ENCODE measurements at places on chromosomes 13 and 19.

GRCh38 chr19:44542671-44543070 lies 13.2 kb upstream of the CEACAM20 start:
- DNase-seq = no peak

DNA sequence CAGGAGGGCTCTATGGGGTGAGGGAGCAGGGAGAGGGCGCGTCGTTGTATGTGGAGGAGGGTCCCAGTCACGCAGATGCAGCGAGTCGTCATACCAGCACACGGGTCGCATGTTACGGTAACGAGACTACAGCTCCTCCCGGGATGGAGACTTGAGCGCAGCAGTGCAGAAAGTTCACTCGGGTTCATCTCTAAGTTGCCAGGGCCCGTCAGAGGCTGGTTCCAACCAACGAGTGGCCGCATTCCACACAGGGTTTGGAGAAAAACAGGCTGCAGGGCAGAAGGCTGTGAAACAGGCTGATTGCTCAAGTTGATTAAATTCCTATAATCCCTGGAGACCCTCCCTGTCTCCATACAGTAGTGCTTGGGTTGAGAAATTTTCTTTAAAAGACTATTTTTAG lies 21.9 kb upstream of the TTYH1 start:
- DNase-seq = no peak

DNA sequence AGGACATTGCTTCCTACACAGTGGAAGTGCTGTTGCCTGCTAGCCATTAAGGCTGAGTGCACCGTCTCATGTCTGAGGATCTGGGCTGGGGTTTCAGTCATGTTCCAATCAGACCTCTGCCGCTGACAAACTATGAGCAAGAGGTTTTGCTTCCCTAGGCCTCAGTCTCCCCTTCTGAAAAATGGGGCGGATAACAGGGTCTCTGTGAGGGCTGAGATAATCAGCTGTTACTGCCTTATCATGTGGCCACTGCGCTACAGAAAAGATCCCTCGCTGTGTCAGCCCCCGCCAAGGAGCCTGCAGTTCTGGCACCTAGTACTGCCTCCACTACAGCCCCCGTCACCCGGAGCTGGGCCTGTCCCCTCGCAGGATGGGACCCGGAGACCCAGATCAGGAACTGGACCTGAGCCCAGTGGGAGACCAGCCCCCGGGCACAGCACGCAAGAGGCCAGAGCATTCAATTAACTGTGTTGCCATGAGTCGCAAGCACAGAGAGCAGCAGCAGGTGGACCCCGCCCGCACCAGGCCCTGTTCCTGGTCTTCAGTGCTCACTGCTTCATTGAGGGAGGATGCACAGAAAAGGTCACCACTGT lies 3.0 kb upstream of the PNKP start:
- DNase-seq = no peak

DNA sequence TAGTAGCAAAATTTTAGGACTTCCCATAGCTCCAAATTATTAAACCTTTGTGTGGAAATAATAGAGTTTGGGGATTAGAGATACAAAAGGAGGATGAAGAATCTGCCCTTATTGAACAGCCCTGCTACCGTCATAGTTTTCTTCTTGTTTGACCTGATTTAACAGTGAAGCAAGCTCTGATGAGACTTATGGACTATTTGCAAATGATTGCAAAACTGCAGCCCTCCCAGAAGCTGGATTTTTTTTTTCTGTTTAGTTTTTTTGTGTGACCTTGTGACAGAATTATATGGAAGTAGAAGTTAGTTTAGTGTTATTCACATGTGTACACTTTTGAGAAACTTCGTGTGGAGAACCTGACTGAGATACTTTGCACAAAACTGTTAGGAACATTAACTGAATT lies 267.8 kb downstream of the KCNRG start:
- DNase-seq = no peak

- no peak for DNase-seq
Observed at GRCh38 chr13:99407906-99408702, 93.2 kb upstream of the TM9SF2 start.

- DNase-seq = no peak
Observed at GRCh38 chr13:99929866-99930265, 41.7 kb downstream of the ZIC5 start.

GRCh38 chr13:42807866-42808265 lies 26.5 kb downstream of the FAM216B start:
- DNase-seq = no peak

- no peak for DNase-seq
Observed at GRCh38 chr13:89695343-89696257, 1651.9 kb upstream of the MIR17HG start.

DNA sequence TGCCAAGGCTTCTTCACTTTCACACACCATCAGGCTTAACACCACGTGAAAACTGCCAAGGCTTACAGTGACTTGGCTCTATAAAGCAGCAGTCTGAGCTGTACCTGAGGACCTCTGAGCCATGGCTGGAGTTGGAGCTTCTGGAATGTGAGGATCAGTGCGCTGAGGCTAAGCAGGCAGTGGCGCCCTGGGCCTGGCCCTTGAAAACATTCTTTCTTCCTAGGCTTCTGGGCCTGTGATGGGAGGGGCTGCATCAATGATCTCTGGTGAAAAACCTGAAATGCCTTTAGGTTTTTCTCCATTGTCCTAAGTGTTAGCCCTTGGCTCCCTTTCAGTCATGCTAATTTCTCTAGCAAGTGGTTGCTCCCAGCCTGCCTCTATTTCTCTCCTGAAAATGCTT lies 192.5 kb upstream of the PCDH20 start:
- DNase-seq = no peak

DNA sequence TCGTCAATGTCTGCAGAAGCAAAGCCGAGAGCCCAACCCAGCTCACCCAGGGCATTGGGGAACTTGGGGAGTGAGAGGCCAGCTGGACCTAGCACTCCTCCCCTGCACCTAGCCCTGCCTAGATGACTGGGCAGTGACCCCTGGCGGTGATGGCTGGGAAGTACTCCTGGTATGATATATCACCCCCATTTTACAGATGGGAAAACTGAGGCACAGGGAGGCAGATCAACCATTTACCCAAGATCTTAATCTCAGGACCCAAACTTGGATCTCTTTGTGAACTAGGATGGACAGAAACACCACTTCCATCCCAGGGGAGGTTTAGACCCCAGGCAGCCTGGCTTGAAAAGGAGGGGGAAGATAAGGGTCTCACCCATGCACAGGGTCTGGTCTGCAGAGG lies 43.5 kb downstream of the CCL25 start:
- no peak for DNase-seq

DNA sequence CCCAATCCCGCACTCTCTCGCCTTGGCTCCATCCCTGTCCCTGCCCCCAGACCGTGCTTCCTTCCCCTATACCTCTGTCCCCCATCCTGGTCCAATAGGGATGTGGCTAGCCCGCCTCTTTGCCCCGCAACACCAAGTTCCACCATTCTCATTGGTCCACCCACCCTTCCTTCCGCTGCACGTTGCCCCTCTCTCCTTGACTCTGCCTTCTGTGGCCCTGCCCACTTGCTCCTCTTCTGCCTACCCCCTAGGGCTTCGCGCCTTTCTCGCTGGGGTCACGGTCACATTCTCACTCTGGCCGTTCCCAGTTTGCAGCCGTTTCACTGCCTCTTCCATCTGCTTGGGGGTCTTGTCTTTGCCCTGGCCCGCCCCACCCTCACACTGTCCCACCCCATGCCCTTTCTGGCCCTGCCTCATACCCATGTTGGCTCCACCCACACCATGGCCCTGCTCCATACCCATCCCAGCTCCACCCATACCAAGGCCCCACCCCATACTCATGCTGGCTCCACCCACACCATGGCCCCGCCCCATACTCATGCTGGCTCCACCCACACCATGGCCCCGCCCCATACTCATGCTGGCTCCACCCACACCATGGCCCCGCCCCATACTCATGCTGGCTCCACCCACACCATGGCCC lies 4.5 kb upstream of the ARHGAP45 start:
- DNase-seq = no peak

- DNase-seq = no peak
Observed at GRCh38 chr19:51250786-51251467, at the start of gene SIGLECL1. Gene SIGLECL1, plus strand, starts transcription at chr19:51251080. Its CDS starts 12,993 bp downstream, at chr19:51264073.

GRCh38 chr19:47058621-47059022 lies 10.2 kb upstream of the TMEM160 start:
- no peak for DNase-seq

DNA sequence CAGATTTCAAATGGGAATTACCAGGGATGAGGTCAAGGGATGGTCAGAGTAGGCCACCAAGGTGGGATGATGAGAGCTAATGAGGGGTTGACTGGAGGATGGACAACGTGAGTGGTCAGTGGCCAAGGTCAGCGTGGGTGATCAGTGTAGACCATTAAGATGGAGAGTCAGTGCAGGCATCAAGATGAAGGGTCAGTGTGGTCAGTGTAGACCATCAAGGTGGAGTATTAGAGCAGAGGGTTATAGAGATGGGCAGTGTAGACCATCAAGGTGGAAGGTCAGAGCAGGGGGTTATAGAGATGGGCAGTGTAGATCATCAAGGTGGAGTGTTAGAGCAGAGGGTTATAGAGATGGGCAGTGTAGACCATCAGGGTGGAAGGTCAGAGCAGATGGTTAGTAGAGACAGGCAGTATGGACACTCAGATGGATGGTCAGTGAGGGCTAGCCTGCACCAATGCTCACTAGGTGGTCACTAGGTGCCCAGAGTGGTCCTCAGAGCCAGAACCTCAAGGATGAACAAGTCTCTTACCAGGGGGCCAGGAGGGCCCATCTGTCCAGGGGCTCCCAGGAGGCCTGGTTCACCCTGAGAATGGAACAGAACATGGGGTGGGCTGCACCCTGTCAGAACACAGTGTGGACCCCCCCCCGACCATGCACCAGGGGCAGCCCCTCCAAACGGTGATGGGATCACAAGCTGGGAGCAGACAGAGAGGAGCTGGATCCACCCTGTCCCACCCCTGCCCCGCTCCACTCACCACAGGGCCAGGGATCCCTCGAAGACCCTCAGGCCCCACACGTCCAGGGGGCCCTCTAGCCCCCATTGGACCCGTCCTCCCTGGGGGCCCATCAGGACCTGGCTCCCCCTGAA lies 32.7 kb upstream of the OLFM2 start:
- DNase-seq = no peak

DNA sequence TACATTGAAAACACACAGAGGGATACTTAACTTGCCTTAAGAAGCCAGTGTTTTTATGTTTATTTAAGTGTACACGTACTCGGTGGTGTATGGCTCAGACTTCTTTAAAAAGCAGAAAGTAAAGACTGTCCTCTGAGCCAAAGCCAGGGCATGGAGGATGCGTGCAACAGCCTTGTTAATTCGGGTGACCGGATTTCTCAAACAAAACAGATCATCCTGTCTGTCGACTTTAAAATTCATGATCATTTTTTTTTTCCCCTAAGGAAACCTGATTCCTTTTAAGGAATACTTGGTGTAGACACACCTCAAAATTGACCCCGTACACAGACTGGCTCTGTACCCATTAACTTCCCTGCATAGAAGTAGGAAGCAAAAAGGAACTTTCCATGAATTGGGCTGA lies 124.7 kb upstream of the RNF113B start:
- DNase-seq = no peak

All from activated CD4-positive, alpha-beta T cell treated with anti-CD3 and anti-CD28 coated beads, Interleukin-2, amount 50 U/mL, for 24 hours (primary cell).